ENCODE measurements at places on chromosomes 1 and 21.

DNA sequence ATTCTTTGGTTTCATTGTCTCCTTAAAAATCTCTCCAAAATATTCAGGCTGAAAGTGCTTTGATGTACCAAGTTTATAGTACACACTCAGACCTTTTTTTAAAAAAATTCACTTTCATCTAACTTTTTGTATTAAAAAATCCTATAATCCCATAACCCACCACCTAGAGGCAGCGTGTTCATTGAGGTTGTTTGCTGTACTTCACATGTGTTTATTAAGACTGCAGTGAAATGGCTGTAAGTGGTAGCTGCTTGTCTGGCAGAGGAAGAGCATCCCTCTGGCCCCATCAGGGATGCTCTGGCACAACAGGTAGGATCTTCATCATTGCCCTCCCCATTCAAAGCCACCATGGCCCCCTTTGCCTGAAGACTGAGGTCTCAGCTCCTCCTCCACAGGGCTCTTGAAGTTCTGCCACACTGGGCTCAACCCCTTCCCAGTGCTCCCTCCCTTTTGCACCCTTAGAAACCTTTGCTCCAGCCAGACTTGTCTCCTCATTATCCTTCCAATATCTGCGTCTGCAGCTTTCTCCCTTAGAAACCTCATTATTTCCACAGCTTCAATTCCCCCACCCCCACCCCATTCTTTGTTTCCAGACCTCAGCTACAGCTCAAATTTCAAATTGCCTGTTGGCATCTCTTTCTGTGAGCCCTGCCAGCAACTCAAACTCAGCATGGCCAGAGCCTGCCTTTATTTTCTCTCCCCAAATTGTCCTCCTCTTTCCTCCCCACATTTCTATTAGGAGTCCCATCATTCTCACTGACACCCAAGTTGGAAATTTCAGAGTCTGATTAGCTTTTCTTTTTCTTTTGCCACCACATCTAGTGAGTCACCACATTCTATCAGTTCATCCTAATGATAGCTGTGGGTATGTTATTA lies 369.6 kb upstream of the USP24 start:
- DNase-seq: no peak

DNA sequence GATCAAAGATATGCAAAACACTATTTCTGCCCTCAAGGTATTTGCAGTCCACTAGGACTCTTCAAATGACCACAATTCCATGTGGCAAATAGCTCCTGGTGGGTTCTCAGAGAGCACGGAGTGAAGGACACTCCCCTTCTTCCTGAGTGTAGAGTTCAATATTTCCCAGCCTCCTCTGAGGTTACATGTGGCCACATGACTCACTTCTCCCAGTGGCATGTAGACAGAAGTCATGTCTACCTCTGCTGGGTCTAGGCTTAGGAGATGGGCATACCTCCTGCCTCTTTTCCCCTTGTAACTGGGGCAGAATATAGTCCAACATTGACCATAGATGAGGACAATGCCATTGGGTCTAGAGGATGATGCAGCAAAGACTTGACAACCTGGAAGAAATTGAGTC lies 191.4 kb downstream of the MIS18A start:
- DNase-seq: no peak

DNA sequence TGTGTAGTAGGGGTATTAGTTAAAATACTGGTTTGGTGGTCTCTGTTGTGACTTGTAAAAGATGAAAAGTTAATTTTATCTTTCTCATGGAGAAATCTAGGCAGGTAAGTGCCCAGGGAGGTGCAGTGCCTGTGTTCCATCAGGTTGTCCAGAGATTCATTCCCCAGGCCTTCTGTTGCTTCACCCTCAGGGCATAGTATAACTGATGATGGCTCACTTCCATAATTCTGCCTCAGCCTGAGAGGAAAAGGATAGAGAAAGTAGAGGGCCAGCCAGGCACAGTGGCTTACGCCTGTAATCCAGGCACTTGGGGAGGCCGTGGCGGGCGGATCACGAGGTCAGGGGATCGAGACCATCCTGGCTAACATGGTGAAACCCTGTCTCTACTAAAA lies 153.9 kb downstream of the FMN2 start:
- no peak for DNase-seq

DNA sequence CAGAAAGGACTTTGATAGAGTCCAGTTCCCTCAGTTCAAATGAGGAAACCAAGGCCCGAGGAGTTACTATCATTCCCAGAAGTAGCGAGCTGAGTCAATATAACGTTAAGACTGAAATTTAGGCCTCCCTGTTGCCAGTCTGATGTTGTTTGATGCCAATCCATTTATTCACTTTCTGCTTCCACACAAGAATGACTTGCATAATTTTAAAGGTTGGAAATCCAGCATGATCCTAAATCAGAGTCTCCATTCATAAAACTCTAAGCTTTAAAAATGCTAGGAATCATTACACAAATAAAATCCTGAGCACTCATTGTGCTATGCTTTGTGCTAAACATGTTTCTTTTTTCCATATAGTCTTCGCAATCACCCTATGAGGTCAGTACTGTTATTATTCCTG lies 414.4 kb downstream of the PTBP2 start:
- DNase-seq: no peak

- DNase-seq: no peak
These were observed 19.0 kb downstream of the CHIA start for GRCh38 chr1:111309690-111310089.

DNA sequence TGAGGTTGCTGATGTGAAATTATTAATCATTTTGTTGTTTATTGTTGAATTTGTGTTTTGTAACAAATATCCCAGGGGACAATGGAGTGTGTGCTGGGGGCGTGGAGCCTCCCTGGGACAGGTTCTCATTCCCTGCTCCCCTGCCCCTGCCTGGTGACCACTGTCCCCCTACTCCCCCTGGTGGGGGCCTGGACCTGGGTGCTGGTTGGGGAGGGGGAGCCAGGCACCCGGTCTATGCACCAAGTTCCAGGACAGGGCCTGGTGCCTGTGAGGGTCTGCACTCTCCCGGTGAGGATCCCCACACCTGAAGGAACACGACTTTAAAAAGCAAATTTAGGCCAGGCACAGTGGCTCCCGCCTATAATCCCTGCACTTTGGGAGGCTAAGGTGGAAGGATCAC lies 42.4 kb downstream of the CHD5 start:
- DNase-seq: no peak

- DNase-seq: no peak
These were observed 479.9 kb upstream of the PLXNA2 start for GRCh38 chr1:208724079-208724478.

GRCh38 chr1:23484253-23485001 lies 448 bp upstream of the ASAP3 start:
- DNase-seq: peak; percentile 31

- DNase-seq: no peak
These were observed 8.1 kb upstream of the LRRC71 start for GRCh38 chr1:156912310-156912709.

DNA sequence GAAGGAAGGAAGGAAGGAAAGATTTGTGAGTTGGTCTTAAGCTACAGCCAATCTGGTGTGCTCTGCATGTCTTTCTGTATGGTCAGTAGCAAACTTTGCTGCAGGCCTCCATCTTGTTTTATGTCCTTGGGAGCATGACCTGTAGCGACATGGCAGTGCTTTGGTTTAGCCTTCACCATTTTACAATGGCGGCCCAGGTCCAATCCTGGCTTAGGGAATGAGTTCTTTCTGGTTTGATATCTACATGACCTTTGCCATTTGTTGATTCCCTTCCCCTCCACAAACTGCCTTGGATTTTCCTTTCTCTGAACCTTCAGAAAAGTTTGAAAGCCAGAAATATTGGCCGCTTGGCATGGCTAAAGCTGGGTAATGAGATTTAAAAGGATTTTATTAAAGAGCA lies 30.5 kb upstream of the TSPEAR start:
- DNase-seq: no peak

DNA sequence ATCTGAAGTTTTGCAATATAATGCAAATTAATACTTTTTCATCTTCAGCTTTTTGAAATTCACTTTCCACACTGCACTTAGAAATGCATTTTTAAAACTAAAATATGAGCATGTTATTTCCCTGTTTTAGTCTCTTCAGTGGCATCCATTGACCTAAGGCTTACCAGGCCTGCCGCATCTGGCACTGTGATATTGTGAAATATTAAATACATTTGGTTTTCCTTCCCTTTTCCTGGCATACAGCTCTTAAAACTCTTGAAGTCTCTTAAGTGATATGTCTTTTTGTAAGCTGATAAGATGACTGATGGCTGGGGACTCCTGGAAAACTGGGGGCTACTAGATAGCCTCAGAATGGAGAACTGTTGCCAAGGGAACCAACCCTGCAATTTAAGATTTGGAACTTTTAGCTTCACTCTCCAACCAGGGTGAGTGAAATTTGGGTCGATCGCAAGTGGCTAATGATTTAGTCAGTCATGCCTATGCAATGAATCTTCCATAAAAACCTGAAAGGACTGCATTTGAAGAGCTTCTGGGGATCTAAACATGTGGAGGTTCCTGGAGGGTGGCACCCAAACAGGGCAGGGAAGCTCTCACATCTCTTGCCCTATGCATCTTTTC lies 75.5 kb upstream of the PDC start:
- no peak for DNase-seq

DNA sequence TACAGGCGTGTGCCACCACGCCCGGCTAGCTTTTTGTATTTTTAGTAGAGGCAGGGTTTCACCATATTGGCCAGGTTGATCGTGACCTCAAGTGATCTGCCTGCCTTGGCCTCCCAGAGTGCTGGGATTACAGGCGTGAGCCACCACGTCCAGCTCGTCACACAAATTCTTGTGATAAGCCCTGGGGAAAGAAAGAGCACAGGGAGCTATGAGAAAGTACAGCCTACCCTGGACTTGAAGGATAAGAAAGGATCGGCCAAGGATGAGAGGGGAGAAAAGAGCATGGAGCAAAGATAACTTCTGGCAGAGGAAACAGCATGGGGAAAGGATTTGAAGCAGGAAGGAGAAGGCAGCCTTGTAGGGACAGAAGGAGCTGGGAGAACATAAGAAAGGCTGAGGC lies 29.2 kb downstream of the SESN2 start:
- no peak for DNase-seq

DNA sequence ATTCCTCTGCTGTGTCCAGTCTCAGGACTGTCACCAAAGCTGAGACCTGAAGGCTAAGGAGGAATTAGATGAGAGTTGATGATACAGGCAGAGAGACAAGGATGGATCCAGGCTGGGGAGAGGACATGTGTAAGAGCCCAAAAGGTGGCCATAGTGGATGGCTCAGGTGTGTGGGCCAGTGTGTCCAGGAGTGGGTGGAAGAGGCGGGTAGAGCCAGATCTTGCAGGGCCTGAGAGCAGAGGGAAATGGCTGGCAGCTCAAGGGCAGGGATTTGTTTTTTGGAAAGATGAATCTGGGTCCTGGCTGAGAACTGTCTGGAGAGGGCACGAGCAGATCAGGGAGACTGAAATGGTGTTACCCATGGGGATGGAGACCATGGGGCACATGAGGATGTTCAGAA lies 38.1 kb downstream of the AZIN2 start:
- DNase-seq: no peak

GRCh38 chr1:44485934-44486460 lies 80.9 kb downstream of the RNF220 start:
- DNase-seq: no peak

GRCh38 chr21:37711836-37712568 lies 204.3 kb downstream of the KCNJ6 start:
- DNase-seq: no peak

DNA sequence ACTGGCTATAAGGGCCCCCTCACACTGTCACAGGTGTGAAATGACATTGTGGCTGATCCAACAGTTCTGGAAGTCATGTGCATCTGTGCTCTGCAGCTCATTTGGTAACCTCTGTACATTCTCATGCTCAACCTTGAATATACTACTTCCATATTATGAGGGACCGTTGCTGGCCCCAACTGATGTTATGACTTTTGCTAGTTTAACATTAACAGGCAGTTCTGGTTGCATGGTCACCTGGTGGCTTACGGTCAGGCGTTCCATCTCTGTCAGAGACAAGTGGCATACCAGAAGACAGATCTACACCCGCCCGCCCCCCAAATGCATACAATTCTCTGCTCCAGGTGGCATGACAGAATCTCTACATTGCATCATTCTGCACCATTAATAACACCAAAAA lies 6.0 kb upstream of the DIP2A start:
- DNase-seq: no peak

DNA sequence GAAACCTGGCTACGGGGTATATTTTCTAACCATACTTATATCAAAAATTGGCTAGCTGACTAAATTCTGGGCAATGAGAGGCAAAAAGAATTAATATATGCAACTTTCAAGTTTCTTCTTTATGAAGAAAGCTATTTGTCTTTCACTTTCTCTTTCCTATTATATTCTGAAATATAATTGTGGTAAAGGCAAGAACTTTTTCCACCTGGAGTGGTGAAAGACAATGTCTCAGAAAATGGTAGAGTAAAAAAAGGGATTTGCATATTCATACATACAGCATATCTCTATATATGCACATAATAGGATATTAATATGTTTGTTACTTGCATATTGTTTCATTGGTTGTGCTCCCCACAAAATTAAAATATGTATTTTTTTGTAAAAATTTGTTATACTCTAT lies 793.8 kb downstream of the PLA2G4A start:
- no peak for DNase-seq

All from cortex of kidney (tissue), 1 donor.